ENCODE measurements at places on chromosomes 12 and 14. TPM values are rescaled to one million over a fixed set of nuclear protein-coding genes. Genes with fewer than 3 reads are reported as not detected.

- DNase-seq: no peak
- no peaks in the 10 kb centered on the region for H3K4me1 ChIP-seq
- no peaks in the 10 kb centered on the region for H3K36me3 ChIP-seq
These were observed 215.5 kb downstream of the PIK3C2G start for GRCh38 chr12:18476861-18477260.

- DNase-seq: no peak
- H3K36me3 ChIP-seq: no peaks in the 10 kb centered on the region
- H3K27ac ChIP-seq: peak overlapping the region; percentile 82
- peaks cover 7% of the 10 kb centered on the region for H3K27me3 ChIP-seq
- peaks cover 24% of the 10 kb centered on the region for H3K4me1 ChIP-seq
These were observed 138.4 kb downstream of the ADGRD1 start for GRCh38 chr12:131091976-131092691.

GRCh38 chr12:19186722-19187661 is 57.5 kb downstream of the PLEKHA5 start:
- H3K4me1 ChIP-seq: peaks cover 6% of the 10 kb centered on the region
- no peaks in the 10 kb centered on the region for H3K36me3 ChIP-seq
- no peaks in the 10 kb centered on the region for H3K27me3 ChIP-seq
- no peak overlapping the region for H3K4me3 ChIP-seq

DNA sequence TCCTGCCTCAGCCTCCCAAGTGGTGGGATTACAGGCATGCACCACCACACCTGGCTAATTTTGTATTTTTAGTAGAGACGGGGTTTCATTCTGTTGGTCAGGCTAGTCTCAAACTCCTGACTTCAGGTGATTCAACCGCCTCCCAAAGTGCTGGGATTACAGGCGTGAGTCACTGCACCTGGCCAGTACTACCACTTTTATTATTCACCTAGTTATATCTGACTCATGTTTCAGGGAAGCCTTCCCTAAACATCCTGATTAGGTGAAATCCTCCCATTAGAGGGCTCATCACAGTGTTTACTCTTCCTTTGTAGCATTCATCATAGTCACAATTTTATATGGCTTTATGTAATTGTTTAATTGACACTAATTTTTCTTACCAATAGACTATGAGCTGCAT is 295.3 kb upstream of the SOX5 start:
- no peaks in the 10 kb centered on the region for H3K27me3 ChIP-seq
- DNase-seq: no peak
- no peak overlapping the region for H3K27ac ChIP-seq
- H3K36me3 ChIP-seq: no peaks in the 10 kb centered on the region

- peaks cover 2% of the 10 kb centered on the region for H3K27me3 ChIP-seq
- H3K4me3 ChIP-seq: peak overlapping the region; percentile 79
- peak; percentile 38 for DNase-seq
- H3K27ac ChIP-seq: peak overlapping the region; percentile 75
These were observed 70.2 kb downstream of the IRF2BPL start for GRCh38 chr14:76958020-76958979.

GRCh38 chr14:60722107-60722356 is 2.1 kb downstream of the SIX4 start:
- peak overlapping the region; percentile 76 for H3K4me3 ChIP-seq
- H3K4me1 ChIP-seq: peaks cover 16% of the 10 kb centered on the region
- no peak for DNase-seq
- no peak overlapping the region for H3K27ac ChIP-seq
- H3K36me3 ChIP-seq: no peaks in the 10 kb centered on the region

DNA sequence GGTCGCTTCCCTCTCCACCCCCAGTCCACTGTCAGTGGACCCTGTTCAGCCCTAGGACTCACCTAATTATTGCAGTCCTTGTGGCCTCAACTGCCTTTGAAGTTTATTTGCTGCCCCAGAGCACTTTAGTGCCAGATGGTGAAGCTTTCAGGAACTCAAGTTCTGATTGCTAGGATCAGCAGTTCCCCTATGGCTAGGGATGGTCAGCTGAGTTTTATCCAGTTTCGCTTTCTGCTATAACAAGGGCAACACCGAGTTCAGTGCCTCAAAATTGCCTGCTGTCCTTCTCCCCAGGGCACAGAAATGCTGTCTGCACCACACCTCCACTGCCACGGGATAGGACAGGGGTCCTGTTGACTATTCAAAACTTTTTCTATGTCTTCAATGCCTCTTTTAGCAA is 295.0 kb downstream of the GPHN start:
- DNase-seq: no peak
- H3K27ac ChIP-seq: no peak overlapping the region
- no peaks in the 10 kb centered on the region for H3K27me3 ChIP-seq

DNA sequence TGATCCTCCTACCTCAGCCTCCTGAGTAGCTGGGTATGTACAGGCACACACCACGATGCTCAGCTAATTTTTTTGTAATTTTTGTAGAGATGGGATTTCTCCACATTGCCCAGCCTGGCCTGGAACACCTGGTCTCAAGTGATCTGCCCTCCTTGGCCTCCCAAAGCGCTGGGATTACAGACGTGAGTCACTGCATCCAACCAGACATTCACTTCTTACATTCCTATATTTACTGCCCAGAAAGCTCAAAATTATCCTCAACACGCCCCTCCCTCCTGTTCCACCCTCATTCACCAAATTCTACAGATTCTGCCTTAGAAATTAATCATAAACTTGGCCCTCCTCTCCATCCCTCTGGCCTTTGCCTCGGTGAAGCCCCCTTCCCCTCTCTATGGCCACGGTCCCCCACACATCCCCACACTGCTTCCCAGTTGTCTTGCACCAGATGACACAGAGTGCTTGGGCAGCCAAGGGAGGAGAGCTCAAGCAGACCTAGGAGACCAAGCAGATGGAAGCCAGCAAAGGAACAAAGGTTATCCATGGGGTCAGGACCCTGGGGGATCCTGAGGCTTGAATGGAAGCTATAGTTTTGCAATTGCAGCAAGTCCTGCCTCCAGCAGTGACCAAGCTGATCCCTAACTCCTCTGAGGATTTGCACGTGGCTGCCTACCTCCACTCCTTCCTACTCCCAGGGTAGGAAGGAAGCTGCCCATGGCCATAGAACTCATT is 213.2 kb upstream of the FOXN3 start:
- H3K36me3 ChIP-seq: peaks cover 32% of the 10 kb centered on the region
- H3K4me3 ChIP-seq: no peak overlapping the region
- H3K27ac ChIP-seq: peak overlapping the region; percentile 88
- peaks cover 61% of the 10 kb centered on the region for H3K4me1 ChIP-seq
- no peak for DNase-seq
- no peaks in the 10 kb centered on the region for H3K27me3 ChIP-seq

DNA sequence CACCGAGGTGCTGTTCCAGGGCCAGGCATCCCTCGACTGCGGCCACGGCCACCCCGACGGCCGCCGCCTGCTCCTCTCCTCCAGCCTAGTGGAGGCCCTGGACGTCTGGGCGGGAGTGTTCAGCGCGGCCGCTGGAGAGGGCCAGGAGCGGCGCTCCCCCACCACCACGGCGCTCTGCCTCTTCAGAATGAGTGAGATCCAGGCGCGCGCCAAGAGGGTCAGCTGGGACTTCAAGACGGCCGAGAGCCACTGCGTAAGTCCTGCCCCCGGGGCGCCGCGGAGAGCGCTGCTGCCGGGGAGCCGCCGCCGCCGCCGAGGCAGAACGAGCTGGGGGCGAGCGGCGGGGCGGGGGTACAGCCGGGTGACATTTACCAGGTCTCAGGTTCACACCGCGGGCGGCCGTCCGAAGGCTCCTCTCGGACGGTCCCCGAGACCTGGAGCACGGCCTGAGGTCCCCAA is 1.4 kb downstream of the PLXNC1 start:
- H3K27ac ChIP-seq: no peak overlapping the region
- no peaks in the 10 kb centered on the region for H3K36me3 ChIP-seq
- peaks cover 24% of the 10 kb centered on the region for H3K4me1 ChIP-seq
- peak overlapping the region; percentile 87 for H3K4me3 ChIP-seq
- peak; percentile 49 for DNase-seq

DNA sequence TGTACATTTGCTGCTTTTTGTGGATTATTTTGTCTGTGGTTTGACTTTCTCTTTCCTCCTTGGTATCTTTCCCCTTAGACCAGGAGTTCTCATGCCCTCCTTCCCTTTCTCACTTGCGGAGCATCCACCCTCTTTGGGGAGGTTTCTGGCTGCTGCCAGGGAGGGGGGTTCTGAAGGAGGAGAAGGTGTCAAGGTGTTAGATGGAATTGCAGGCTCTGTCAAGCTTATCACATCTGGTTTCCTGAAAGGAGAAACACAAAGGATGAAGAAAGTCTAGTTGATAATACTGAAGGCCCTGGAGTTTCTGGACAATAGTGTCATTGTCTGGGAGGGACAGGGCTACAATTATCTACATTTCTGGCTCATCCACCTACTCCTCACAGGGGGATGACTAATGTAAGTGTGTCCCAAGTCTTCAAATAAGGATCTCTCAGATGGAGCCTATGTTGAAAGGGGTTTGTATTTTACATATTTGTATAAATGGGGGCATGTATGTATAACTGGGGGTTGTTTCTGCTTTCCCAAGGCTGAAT is 217.3 kb upstream of the CCDC196 start:
- no peaks in the 10 kb centered on the region for H3K36me3 ChIP-seq
- no peaks in the 10 kb centered on the region for H3K27me3 ChIP-seq
- no peak for DNase-seq
- no peaks in the 10 kb centered on the region for H3K4me1 ChIP-seq

GRCh38 chr12:115451780-115452736 is 768.1 kb upstream of the TBX3 start:
- peak; percentile 7 for DNase-seq
- no peaks in the 10 kb centered on the region for H3K36me3 ChIP-seq
- H3K27me3 ChIP-seq: peaks cover 27% of the 10 kb centered on the region
- H3K27ac ChIP-seq: no peak overlapping the region
- peaks cover 7% of the 10 kb centered on the region for H3K4me1 ChIP-seq

DNA sequence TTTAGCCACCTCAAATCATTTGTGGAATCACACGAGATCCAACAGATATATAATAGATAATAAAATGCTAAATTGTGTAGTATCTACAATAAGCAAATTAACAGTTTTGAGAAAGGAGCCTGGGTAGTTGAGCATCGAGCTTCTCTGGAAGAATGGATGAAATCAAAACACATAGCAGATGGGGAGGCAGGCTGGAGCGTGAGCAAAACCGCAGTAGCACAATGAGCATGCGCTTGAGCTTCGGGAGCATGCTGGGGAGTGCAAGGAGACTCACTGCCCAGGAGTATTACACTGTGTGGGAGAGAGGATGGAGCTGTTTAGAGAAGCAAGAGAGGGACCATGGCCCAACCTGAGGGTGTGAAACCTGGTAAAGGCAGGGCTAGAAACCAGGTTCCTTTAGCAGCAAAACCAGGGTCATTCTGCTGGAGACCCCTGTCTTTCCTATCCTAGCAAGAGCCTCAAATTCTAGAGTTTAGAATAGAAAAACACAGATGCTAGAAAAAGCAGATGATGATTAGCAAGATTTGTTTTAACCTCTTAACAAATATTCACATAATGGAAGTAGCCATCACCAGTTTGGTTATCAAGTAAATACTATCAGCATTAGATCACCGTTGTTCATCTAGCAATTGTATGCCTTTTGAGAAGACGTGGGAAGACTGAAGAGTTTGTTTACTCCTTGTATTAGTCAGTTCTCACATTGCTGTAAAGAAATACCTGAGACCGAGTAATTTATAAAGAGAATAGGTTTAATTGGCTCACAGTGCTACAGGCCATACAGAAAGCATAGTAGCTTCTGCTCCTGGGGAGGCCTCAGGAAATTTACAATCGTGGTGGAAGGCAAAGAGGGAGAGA is 484.8 kb downstream of the EGLN3 start:
- H3K4me3 ChIP-seq: no peak overlapping the region
- no peak overlapping the region for H3K27ac ChIP-seq
- no peaks in the 10 kb centered on the region for H3K27me3 ChIP-seq
- H3K36me3 ChIP-seq: no peaks in the 10 kb centered on the region
- no peak for DNase-seq
- no peaks in the 10 kb centered on the region for H3K4me1 ChIP-seq

GRCh38 chr12:91213-91612 is 24.6 kb downstream of the IQSEC3 start:
- no peak overlapping the region for H3K27ac ChIP-seq
- no peaks in the 10 kb centered on the region for H3K4me1 ChIP-seq
- no peak for DNase-seq
- no peaks in the 10 kb centered on the region for H3K36me3 ChIP-seq
- H3K27me3 ChIP-seq: peaks cover 3% of the 10 kb centered on the region

- no peaks in the 10 kb centered on the region for H3K36me3 ChIP-seq
- H3K27ac ChIP-seq: no peak overlapping the region
- no peak overlapping the region for H3K4me3 ChIP-seq
- no peak for DNase-seq
These were observed 22.8 kb downstream of the COX8C start for GRCh38 chr14:93369713-93370266.

GRCh38 chr14:71320734-71321573 is 413.7 kb downstream of the PCNX1 start:
- peak overlapping the region; percentile 93 for H3K27ac ChIP-seq
- peak; percentile 64 for DNase-seq
- no peaks in the 10 kb centered on the region for H3K27me3 ChIP-seq
- H3K36me3 ChIP-seq: peaks cover 2% of the 10 kb centered on the region

GRCh38 chr14:67999290-67999689 is 179.7 kb downstream of the RAD51B start:
- no peak overlapping the region for H3K27ac ChIP-seq
- no peaks in the 10 kb centered on the region for H3K27me3 ChIP-seq
- H3K4me1 ChIP-seq: no peaks in the 10 kb centered on the region
- no peak for DNase-seq
- no peak overlapping the region for H3K4me3 ChIP-seq
- H3K36me3 ChIP-seq: no peaks in the 10 kb centered on the region

DNA sequence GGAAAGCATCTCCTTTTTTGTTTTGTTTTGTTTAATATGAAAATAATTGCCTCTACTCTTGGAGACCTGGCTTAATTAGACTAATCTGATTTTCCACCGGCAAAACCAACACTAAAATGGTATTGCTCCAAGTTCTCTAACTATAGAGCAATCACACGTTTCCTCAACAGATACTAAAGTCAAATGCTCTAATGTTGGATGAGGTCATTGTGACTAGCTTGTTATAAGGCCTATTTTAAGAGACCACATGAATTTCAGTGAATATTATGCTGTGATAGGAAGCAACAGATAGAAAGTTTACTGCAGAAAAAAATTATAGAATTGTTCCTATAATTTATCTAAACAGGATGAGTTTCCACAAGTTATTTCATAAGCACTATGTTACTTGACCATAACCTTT is 3.3 kb upstream of the CCDC196 start:
- no peaks in the 10 kb centered on the region for H3K36me3 ChIP-seq
- H3K27me3 ChIP-seq: no peaks in the 10 kb centered on the region
- H3K4me1 ChIP-seq: no peaks in the 10 kb centered on the region
- H3K4me3 ChIP-seq: no peak overlapping the region
- no peak overlapping the region for H3K27ac ChIP-seq

The C12orf56 gene
- not detected for total RNA-seq

The KLHDC1 gene
- 0.98 TPM for total RNA-seq

The OTX2 gene
- not detected for total RNA-seq

The POTEM gene
- not detected for total RNA-seq
